ENCODE measurements at places on chromosomes 5 and 9.

DNA sequence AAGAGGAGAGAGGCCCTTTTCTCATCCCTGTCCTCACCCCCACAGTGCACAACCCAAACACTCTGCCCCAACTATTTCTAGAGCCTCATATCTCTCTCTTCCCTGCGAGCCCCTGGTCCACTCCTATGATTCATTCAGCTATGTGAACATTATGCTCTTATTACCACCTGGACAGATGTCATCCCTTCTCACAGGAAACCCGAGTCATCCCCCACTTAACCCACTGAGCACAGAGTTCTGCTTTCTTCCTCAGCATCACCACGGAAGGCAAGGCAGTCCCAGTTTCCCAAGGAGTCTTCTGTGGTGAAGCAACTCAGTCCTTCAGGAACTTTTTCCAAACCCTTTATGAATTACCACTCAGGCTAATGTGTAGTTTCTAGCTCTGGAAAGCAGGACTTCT, 1.3 kb downstream of the DNAI1 start:
- DNase-seq, result no peak

- DNase-seq, result no peak
Observed at GRCh38 chr9:71915495-71915894, 4.1 kb downstream of the C9orf85 start.

GRCh38 chr9:114404531-114404930, 16.7 kb upstream of the AKNA start:
- DNase-seq, result no peak

DNA sequence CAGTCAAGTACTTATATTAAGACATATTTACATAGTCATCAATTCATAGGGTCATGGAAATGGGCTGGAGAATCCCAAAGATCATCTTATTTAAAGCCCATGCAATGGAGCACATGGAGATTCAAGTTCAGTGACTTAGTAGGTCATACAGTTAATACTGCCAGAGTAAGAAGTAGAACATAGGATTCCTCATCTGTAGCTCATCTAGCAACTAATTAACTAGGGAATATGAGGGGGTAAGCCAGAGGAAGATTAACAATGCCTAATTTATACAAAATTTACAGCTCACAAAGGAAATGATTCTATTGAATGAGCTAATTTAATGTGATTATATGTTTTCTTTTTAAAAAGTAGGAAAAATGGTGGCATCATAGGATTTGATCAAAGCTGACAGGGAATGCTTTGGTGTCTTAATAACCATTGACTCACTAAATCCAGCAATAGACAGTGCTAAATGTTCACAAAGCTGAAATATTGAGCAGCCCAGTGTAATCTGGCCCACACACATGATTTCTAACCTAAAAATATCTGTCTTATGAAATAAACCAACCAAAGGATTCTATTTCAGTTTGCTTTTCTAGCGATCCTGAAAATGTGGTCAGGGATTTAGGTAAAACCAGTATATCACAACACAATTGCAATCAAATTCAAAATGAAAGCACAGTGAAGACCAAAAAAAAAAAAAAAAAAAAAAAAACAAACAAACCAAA, 53.3 kb downstream of the PRDM6 start:
- DNase-seq, result no peak
